ENCODE measurements at places on chromosomes 2 and 18.

- DNase-seq = no peak
These were observed 104.3 kb downstream of the FAM210A start for GRCh38 chr18:13621886-13622619.

DNA sequence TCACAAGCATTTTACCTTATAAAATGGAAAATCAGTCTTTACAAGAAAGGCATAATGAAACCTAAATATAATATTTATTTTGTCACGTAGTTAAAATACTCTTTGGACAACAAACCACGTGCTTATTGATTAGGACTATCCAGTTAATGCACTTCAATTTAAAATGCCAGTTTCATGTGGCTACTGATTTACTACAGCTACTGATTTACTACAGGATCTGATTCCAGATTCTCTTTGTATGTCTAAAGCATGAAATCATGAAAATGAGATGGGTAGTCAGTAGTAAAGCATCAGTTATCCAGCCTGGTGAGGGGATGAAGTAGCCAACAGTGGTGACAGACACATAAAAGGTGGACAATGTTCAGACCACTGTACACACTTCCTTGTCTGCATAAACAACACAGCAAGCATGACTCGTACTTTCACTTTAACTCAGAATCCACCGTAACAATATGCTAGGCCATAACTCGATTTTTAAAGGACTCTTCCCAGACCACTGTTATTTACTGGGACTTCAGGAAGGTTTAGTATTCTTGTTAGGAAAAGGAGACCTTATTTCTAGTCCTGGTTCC lies 24.9 kb downstream of the ACAA2 start:
- no peak for DNase-seq

DNA sequence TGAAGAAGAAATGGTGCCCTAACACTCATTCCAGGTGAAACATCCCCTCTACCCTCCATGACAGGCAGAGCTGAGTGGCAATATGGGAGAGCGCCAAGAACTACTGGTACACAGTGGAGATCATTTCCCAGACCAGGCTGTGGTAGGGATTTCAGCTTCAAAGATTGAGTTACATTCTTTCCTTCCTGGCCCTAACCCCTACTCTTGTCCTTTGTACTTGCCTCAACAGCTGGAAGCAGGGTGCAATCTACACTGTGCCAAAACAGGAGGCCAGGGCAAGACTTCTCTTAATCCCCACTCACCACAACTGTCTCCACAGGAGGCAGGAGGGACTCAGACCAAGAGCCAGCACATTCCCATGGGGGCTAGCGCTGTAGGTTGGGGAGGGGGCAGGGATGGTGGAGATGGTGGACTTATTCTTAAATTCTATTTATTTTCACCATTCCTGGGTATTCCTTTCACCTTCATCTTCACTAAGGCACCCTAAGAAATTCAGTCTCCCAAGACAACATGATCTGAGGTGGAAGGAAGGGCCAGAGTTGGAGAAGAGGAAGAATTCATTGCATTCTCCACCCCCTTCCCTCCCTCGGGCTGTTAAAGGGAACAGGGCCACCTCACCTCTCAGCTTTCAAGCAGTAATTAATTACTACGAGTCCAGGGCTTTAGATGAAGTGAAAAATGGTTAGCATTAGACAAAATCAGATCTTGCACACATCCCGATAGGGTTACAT lies 65.9 kb downstream of the AAK1 start:
- no peak for DNase-seq

GRCh38 chr2:21392649-21393048 lies 268.9 kb downstream of the TDRD15 start:
- no peak for DNase-seq

- no peak for DNase-seq
These were observed 71.3 kb upstream of the ACKR3 start for GRCh38 chr2:236498369-236498768.

- DNase-seq = no peak
These were observed 601.7 kb upstream of the VRK2 start for GRCh38 chr2:57444752-57445430.

- no peak for DNase-seq
These were observed 180.9 kb downstream of the ZEB2 start for GRCh38 chr2:144339048-144339447.
